ENCODE measurements at places on chromosomes 7 and 10.

DNA sequence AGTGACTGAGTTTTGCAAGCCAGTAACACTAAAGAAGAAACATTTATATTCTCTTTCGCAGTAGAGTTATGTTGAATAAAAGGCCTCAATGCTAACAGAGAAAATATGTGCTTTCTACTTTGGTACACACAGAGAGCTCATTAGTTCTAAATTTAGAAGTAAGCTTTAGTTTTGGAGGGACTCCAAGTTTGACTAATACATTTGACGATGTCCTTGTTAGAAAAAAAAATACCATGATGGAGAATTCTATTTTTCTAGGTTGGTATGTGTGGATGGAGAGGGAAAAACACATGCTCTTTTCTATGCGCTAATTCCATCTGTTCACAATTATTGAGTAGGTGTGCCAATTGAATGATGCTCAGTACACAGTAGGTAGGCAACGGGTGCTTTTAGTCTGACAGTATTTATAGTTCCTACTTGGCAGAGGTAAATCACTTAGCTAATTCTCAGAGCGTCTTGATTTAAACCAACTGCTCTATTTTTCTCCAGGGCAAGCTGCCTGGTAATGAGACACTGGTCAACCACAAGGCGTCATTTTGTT, 327.2 kb upstream of the AKR1E2 start:
- no peak for DNase-seq

DNA sequence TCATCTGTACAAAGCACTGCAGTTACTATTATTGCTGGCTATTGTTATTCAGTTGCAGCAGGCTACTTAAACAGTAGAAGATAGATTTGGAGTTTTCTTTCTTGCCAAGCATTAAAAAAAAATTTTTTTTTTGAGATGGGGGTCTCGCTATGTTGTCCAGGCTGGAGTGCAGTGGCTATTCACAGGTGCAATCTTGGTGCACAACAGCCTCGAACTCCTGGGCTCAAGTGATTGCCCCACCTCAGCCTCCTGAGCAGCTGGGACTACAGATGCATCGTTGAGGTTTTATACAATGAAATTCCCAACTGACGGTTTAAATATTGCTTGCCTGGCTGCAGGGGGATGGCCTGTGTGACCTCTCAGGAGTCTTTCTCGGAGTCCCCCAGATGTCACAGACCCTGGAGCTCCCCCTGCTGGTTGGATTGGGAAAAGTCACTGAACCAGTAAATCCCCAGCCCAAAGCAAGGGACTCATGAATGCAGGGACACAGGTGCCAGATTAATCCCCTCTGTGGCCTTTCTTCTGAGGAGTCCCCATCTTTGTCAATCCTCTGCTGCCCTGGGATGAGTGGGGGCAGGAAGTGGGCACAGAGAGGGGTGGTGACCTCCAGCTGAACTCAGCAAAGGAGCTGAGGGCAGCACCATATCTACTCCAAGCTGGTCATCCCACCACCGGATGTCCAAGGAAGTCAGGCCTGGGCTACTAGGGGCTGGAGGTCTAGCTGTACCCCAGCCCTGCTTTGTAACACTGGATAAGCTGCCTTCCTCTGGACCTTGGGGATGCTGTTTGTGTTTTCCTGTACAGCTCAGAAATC, 149.6 kb downstream of the C10orf105 start:
- peak; percentile 83 for DNase-seq

DNA sequence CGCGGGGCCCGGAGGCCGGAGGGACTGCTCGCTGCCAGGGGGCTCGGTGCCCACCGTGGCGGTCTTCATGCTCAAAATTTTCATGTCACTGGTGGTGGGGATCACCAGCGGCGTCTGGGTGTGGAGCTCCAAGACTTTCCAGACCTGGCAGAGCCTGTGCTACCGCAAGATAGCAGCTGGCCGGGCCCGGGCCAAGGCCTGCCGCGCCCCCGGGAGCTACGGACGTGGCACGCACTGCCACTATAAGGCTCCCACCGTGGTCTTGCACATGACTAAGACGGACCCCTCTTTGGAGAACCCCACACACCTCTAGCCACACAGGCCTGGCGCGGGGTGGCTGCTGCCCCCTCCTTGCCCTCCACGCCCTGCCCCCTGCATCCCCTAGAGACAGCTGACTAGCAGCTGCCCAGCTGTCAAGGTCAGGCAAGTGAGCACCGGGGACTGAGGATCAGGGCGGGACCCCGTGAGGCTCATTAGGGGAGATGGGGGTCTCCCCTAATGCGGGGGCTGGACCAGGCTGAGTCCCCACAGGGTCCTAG, 2.0 kb downstream of the FZD9 start:
- DNase-seq = no peak

- DNase-seq = no peak
These were observed 160.8 kb downstream of the SPAG6 start for GRCh38 chr10:22505911-22506685.

DNA sequence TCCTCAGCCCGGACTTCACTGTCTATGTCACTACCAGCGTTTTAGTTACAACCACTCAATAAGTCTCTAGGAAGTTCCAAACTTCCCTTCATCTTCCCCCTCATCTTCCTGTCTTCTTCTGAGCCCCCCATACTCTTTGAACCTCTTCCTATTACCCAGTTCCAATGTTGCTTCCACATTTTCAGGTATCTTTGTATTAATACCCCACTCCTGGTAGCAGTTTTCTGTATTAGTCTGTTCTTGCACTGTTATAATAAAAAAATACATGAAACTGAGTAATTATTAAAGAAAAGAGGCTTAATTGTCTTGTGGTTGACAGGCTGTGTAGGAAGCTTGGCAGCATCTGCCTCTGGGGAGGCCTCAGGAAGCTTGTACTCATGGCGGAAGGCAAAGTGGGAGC, 218.6 kb downstream of the BICC1 start:
- DNase-seq = no peak

GRCh38 chr7:78746301-78746700, 707.2 kb downstream of the MAGI2 start:
- no peak for DNase-seq
